ENCODE measurements at places on chromosomes 1 and 21.

GRCh38 chr1:40948741-40949443, 30.6 kb upstream of the CTPS1 start:
- peak; percentile 58 for DNase-seq
- peak overlapping the region; percentile 42 for H3K27ac ChIP-seq
- no peaks in the 10 kb centered on the region for H3K36me3 ChIP-seq
- H3K4me3 ChIP-seq, result no peak overlapping the region
- H3K27me3 ChIP-seq, result peaks cover 3% of the 10 kb centered on the region

DNA sequence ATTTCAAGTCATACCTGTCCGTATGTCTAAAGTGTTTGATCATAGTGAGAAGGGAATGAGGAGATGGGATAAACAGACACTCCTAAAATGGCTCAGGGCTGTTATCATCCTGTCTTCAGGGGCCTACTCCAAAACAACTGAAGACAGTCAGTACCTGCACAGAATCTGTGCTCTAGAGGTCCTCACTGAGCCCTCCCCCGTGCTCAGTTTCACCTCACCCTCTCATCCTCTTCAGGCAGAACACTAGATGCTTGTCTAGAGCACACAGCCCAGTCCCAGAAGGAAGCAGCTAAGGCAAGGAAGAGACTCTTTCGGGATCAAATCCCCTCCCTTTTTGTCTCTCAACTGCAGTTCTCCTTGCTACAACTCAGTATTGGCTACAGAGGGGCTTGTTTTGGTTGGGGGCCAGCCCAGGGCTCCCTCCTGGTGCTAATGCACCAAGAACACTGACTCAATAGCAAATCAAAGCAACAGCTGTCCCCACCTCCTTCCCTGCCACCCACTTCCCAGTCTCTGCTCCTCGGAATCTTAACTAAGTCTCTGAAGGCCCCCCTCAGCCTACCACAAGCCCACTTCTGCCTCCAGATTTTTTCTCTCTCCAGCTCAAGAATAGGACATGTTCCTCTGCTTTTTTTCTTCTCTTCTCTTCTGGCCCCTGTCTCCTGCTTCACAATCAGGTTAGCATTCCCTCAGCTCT, 10.1 kb downstream of the CADM3 start:
- DNase-seq, result no peak
- peaks cover 10% of the 10 kb centered on the region for H3K27me3 ChIP-seq
- no peak overlapping the region for H3K4me3 ChIP-seq
- no peaks in the 10 kb centered on the region for H3K4me1 ChIP-seq

GRCh38 chr1:66396212-66396890, 137.6 kb upstream of the SGIP1 start:
- H3K27me3 ChIP-seq, result no peaks in the 10 kb centered on the region
- H3K36me3 ChIP-seq, result no peaks in the 10 kb centered on the region
- DNase-seq, result no peak
- H3K27ac ChIP-seq, result peak overlapping the region; percentile 8
- no peak overlapping the region for H3K4me3 ChIP-seq

- no peak overlapping the region for H3K4me3 ChIP-seq
- no peaks in the 10 kb centered on the region for H3K27me3 ChIP-seq
- DNase-seq, result no peak
- no peaks in the 10 kb centered on the region for H3K36me3 ChIP-seq
- no peaks in the 10 kb centered on the region for H3K4me1 ChIP-seq
- H3K27ac ChIP-seq, result no peak overlapping the region
Measured at GRCh38 chr1:7420098-7420445, 351.0 kb upstream of the VAMP3 start.

- H3K4me1 ChIP-seq, result peaks cover 22% of the 10 kb centered on the region
- DNase-seq, result no peak
- no peaks in the 10 kb centered on the region for H3K27me3 ChIP-seq
- no peak overlapping the region for H3K4me3 ChIP-seq
- H3K36me3 ChIP-seq, result no peaks in the 10 kb centered on the region
Measured at GRCh38 chr1:1826356-1827088, 48.3 kb upstream of the NADK start.

DNA sequence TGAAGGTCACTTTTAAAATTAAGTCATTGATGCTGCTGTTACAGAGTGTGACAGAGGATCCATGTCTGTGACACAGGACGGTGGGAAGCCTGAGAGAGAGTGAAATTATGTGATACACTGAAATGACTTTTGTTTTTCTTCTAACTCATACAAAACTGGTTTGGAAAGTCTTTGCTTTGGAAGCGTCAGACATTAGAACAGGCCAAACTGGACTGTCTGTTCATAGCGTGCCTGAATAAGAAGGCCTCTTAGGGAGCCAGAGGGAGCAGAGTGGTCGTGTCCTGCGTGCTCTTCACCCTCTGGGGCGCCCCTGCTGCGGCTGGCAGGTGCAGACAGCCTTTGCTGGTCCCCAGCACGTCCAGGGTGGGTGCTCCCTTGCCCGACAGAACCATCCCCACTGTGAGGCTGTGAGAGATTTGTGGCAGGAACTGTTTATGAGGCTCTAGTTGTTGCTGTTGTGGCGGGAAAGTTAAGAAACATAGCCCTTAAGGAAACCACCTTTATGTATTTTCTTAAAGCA, 19.7 kb upstream of the PGD start:
- H3K27me3 ChIP-seq, result no peaks in the 10 kb centered on the region
- H3K4me1 ChIP-seq, result no peaks in the 10 kb centered on the region
- H3K27ac ChIP-seq, result no peak overlapping the region
- H3K36me3 ChIP-seq, result no peaks in the 10 kb centered on the region
- no peak overlapping the region for H3K4me3 ChIP-seq
- DNase-seq, result no peak

- no peak overlapping the region for H3K4me3 ChIP-seq
- no peak overlapping the region for H3K27ac ChIP-seq
- no peaks in the 10 kb centered on the region for H3K4me1 ChIP-seq
Measured at GRCh38 chr1:34721646-34722355, 33.0 kb upstream of the GJB5 start.
